Renal pelvis (tissue), 12 donors: ENCODE measurements at places on chromosomes 7 and 10.
A peak's percentile ranks its signal among the peaks of the same experiment; 100 is the strongest.

DNA sequence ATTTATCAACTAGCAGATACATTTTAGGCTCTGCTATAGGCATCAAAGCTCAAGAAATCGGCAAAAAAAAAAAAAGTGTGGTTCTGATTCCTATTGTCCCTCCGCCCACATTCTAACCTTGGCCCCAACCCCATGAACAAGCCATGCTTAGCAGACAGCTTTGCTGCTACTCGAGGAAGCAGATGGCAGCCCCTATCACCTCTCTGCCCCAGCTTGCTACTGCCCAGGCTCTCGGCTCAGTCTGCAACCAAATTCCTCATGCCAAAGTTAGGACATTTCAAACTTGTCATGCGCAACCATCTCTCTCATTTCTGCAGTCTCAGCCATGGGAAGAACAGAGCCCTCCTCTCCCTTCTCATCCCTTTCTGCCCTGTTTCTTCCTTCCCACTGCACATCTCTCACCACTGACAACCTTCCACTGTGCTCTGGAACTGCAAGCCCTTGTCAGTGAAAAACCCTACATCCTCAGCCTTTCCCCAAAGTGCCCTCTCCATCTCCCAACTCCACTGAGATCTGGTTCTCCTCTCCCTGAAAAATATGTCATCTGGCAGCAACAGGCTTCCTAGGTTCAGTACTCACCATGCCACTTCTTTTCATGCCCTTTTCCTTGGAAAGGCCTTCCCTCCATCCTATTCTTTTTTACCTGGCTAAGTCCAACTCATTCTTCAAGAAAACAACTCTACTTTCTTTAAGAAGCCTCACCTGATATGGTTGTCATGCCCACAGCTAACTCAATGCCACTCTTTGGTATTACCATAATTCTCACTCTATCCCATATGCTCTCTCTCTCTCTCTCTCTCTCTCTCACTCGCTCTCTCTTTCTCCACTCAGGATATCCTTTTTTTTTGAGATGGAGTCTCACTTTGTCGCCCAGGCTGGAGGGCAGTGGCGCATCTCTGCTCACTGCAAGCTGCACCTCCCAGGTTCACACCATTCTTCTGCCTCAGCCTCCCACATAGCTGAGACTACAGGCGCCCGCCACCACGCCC is 60.1 kb upstream of the FHIP2A start:
- DNase-seq: no peak

DNA sequence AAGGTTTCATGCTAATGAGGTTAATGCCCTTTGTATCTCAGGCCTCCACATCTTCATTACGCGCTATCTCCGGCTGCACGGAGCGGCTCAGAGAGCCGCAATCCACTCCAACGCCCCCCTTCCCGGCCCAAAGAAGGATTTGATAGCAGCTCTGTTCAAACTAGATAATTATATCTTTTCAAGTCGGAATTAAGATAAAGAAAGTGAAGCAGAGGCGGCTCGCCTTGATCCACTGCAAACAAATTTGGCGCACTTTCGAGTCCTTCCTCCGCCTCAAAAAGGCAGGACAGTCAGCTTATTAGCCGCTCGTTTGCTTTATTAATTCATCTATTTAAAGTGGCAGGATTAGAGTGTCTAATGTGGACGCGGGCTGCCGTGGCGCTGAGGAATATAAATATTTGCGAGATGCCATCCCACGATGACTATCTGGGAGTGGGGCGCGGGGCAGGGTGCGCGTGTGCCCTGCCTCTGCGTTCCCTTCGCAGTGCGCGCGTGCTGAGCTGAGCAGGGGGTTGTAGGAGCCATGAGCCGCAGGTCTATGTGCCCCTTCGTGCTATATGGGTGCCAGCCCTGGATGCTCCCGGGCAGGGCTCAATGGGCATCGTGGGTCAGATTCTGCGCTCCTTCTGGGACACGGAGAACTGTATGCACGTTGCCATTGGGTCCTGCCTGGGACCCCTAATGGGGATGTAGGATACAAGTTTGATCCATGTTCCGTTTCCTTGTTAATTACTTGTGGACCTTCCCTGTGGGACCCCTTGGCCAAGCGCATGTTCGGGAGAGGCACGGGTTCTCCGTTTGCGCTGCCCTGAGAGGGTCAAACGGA is 9.0 kb downstream of the EMX2 start:
- no peak for DNase-seq

- no peak for DNase-seq
Measured at GRCh38 chr7:157690058-157690832, 353.4 kb downstream of the DNAJB6 start.

DNA sequence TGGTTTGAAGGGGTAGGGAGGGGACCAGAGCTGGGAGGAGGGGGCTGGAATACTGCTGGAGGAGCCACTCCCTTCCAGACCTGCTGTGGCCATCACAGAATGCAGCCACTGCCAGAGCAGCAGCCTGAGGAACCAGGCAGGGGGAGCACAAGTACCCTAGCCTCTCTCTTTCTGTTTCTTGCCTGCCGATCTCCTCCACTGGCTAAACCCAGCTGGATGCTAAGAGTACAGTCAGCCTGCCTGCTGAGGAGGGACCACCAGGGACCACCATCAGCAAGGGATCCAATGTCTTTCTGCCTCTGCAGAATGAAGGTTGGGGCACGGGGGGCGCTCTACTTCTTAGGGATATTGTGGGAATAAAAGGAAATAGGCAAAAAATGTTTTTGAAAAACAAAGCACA is 4.7 kb downstream of the BLVRA start:
- no peak for DNase-seq

DNA sequence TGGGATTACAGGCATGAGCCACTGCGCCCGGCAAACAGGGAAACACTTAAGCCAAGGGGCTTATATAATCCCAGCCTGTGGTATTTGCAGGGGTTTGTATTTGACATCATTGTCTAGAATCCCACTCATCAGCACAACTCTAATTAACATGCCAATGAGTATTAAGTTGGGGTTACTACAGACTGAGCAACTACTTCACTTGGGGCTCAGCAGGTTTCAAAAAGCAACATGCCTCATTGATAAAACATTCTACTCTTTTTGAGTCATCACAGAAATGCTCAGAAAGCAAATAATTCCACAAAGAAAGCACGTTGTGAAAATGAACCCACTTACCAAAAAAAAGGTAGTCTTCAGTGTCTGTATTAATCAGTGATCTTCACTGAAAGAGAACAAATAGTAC is 236.9 kb upstream of the CELF2 start:
- DNase-seq: no peak

- no peak for DNase-seq
Measured at GRCh38 chr7:99505324-99505662, 831 bp downstream of the ZKSCAN5 start.

GRCh38 chr10:55024713-55025112 is 223.7 kb upstream of the PCDH15 start:
- no peak for DNase-seq

- peak; percentile 64 for DNase-seq
Measured at GRCh38 chr10:60646966-60647796, 131.1 kb upstream of the CDK1 start.

GRCh38 chr10:14233566-14233965 is 97.2 kb downstream of the FRMD4A start:
- DNase-seq: no peak

DNA sequence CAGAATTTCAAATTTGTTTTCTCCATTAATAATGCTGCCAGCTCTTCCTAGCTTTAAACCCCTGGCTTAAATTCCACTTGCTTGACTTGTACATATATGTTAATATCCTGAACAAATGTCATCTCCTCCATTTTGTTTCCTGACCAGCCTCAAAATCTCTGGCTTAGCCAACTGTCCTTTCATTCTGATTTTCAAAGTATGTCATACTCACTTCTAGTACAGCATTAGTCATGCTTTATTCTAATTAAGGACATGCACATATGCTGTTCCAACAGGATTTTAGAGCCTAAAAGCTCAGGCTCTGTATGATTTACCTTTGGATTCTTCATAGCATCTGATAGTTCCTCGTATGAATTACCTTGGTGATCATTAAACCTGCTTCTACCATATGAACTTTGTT is 158.3 kb downstream of the ZNF438 start:
- DNase-seq: no peak

- no peak for DNase-seq
Measured at GRCh38 chr7:117399820-117400422, 27.4 kb downstream of the ASZ1 start.
